CD8-positive, alpha-beta memory T cell (primary cell): ENCODE measurements at places on chromosomes 2 and 18. TPM values are rescaled to one million over a fixed set of nuclear protein-coding genes. Genes with fewer than 3 reads are reported as not detected.

The NT5DC4 gene
- not detected for total RNA-seq

DNA sequence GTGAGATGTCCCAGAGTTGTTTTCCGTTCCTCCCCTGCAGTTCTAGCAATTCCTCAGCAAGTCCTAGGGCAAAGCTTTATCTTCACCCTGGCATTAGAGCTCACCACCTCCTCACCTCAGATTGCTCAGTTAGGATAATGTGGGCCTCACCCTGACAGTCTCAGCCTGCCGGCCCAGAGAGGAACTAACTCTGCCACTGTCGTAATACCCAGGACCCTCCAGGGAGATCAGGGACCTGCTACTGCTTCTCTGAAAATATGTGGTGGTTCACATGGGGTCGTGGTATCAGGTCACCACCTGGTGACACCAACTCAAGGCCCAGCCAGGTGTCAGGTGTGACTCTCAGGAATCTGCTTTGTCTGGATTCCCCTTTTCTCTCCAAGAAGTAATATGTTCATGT is 120.7 kb downstream of the FEZ2 start:
- DNase-seq = no peak

DNA sequence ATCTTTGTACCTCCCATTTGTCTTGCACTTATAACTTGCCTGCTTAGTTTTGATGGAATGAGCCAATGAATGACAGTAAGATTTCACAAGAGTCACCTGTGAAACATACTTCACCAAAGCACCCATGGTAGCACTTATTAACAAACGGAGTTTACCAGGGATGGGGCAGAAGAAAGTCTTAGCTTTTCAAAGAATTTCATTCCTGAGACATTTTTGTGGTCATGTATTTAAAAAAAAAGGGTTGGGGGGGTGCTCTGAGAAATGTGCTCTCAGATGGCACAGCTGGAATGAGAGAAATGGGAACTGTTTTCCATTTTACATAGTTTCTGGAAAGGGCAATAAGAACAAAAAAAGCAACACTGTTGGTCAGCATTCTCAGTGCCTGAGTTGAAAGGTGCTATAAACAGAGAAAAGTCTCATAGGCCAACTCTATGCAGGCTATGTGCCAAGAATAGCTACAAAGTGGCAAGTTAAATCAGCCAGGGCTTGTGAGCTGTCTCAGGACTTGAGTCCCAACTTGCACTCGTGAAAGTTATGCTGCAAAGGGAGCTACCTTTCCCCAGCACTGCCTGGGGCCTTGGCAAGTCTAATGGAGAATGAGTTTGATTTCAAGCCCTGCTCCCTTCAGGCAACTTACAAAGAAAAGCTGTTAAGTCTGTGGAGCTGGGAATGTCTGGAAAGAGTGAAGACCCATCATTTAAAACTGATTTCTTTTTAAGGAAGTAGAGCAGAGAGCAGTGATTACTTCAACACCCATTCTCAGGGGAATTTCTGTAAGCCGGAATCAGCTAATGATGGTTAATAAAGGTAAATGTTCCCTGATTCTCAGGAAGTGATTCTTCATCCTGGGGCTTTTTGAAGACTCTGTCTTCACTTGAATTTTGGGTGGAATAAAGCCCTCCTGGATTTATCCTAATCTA is 170.6 kb downstream of the SLC8A1 start:
- DNase-seq = no peak

DNA sequence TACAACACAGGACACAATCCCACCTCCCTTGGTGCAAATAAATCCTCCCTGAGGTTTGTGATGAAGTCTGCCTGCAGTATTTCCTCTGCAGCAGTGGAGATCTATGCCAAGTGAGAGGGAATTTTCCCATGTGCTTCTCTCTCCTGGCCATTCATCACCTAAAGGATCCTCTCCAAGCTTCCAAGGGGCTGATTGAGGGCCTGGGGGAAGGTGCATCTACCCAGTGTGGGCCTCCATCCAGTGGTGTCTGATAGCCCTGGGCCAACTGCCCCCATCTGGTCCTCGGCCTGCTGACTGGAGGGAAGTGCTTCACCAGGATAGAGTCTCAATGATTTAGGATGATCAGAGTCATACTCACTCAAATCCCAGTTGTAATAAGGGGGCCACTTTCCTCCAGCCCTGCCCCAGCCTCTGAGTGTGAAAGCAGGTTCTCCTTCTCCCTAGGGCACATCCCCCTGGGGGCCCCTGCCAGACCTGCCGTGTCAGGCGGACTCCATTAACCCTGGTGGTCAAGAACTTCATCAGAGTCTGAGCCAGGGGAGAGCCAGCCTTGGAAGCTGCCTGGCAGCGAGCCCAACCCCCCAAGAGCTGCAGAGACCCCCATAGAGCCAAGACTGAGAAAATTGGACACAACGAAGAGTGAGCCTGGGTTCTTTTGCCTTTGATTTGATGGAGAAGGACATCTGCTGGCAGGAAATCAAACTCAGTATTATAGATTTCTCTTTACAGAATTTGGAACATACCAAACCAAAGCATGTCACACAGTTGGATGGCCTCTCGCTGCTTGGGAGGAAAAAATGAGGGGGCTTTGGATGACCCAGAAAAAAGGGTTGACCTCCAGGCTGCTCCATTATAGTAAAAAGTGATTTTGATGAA is 509.6 kb downstream of the CMPK2 start:
- no peak for DNase-seq
